ENCODE measurements at places on chromosomes 1 and 21.

GRCh38 chr1:206470692-206471414, 577 bp downstream of the IKBKE start:
- no peak for DNase-seq

- DNase-seq = no peak
These were observed 6.7 kb upstream of the CFAP126 start for GRCh38 chr1:161374373-161374772.

- DNase-seq = no peak
These were observed 14.3 kb upstream of the MED18 start for GRCh38 chr1:28314547-28314941.

GRCh38 chr1:62589321-62589720, 8.0 kb upstream of the ANGPTL3 start:
- no peak for DNase-seq

GRCh38 chr1:223319398-223319797, 44.6 kb downstream of the SUSD4 start:
- DNase-seq = no peak

DNA sequence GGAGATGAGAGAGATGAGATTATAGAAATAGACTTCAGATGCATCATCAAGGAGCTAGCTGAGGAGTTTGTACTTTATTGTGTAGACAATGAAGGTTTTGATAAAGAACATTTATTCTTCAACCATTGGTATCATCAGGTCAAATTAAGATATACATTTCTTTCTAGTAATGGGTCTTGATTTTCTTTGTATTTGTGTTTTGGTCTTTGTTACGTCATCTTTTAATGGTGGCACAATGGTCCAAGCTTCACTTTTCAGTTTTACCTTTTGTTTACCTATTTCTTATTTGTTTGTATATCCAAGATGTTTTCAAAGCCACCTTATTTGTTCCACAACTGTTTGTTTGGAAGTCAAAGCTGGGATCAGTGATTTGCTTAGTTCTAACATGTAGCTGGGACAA, 44.5 kb downstream of the PTGFR start:
- DNase-seq = no peak

DNA sequence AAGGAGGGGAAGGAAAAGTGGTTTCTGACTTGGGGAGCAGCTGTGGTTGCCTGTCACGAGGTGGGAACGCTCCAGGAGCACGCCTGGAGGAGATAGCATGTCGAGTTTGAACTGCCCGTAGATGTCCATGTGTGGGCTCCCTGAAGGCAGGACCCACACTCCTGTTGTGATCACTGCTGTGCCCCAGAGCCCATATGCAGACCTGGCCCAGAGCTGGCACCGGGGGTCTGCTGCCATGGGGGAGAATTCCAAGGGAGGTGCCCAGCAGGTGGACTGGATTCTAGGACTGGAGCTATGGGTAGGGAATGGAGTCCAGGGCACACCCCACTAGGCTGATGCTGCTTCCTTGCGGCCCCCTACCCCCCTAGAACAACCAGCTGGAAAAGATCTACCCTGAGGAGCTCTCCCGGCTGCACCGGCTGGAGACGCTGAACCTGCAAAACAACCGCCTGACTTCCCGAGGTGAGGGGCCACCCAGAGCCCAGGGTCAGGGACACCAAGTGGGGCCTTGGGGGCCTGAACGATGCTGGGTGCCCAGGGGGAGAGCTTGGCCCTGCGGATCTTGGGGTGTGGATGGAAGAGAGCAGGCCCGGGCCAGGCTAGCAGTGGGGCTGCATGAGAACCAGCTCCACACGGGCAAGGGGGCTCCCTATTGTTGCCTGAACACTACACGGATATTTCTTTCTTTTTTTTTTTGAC, 9.3 kb downstream of the PODN start:
- no peak for DNase-seq

DNA sequence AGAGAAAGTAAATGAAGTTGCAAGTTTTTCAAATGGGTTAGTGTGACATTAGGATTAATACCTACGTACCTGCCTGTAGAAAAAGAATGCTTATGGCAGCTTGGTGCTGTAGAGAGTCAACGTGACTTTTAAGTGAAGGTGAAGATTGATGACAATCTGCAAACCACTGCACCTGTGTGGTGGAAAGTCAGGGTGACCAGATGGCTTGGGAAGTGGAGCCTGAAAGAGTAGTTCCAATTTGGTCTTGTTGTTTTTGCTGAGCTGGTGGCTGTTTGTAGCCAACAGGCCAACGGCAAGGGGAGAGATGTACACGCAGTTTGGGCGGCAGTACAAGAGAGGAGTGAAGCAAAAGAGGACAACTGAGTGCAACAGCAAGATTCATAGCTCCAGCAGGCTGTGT, 78.1 kb upstream of the JAK1 start:
- DNase-seq = no peak

- no peak for DNase-seq
These were observed 358.5 kb downstream of the GPATCH2 start for GRCh38 chr1:217272385-217272784.

DNA sequence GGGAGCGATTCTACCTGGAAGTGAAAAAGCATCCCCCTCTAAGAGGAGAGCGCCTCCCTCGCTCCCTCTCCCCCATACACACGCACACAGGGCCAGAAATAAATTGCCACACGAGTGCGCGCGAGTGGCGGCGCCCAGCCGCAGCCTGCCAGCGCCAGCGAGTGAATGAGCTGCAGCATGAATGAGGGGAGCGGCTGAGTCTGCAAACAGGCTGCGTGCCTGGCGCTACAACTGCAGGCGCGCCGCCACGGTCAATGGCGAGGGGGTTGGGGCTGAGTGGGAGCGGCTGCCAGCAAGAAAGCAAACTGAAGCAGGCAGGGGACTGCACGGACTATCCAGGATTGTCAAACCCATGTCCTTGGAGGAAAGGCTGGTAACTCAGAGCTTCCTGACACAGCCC, 2.2 kb downstream of the CAMK1G start:
- no peak for DNase-seq

GRCh38 chr1:169731446-169731845, 2.4 kb downstream of the SELE start:
- DNase-seq = no peak

GRCh38 chr1:6001992-6002576, 9.9 kb upstream of the NPHP4 start:
- DNase-seq = no peak

DNA sequence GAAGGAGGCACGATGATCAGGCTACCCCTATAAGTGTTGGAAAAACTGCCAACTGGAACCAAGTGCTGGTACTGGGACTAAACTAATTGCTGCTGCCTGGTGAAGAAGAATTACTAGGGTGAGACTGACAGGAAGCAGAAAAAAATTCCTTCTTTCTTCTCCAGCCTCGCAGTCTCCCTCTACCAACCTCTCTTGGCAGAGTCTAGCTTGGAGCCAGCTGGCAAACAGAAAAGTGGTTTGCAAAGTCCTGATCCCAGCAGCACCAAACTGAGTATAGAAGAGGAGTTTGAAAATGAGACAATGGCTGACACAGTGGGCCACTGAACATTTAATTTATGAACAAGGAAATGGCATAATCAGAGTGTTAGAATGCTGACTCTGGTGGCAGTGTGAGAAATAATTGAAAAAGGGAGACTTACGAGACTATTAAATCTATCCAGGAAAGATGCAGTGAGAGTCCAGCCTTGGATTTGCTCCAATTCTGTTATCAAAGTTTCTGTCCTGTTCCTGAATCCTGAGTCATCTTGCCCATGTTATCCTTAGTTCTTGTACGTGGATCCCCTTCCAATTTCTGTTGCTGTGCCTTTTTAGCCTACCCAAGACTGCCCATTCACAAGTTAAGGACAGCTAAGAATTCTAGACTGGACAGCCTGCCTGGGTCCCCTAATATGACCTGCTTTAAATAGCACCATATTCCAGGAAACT, 23.7 kb upstream of the DISP1 start:
- no peak for DNase-seq

GRCh38 chr1:230464671-230465070, 38.5 kb upstream of the PGBD5 start:
- no peak for DNase-seq

DNA sequence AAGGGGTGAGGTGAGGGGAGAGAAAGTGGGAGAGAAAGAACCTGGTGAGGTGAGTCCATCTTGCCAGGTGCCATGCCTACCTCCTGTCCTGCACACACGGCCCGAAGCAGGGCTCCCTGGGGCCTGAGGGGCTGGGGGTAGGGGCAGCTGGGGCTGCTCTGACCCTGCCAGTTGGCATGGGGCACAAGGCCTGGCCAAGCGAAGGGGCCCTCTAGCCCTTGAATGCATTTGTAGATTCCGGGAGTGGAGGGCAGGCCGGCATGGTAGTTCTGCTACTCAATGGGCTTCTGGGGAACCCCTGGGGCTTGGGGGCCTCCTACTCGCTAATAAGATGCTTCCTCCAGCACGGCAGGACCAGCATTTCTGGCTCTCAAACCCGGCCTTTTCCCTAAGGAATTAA, 3.6 kb upstream of the PRDM16 start:
- DNase-seq = no peak

DNA sequence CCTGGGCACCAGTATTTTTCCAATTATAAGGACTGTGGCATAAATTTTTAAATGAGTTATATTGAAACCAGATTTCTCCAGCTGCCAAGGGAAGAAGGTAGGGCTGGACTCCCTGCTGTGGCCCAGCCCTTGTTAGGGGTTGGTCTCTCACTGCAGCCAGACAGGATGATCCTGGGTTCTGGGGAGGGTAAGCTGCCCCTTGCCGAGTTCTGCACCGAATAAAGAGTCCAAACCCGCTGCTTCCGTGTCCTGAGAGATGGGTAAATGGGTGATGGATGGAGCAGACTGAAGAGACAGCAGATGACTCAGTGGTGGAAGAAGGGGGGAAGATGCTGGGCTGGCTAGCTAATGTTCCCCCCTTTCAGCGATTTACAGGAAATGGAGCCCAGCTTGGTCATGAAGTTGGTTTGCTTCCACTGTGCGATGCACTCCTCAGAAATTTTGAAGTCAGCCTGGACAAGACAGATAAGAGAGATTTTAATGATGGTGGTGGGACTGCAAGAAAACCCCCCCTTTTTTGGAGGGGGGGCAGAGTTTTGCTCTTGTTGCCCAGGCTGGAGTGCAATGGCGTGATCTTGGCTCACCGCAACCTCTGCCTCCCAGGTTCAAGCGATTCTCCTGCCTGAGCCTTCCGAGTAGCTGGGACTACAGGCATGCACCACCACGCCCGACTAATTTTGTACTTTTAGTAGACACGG, 41.4 kb downstream of the YARS1 start:
- DNase-seq = no peak

- DNase-seq = no peak
These were observed 6.9 kb upstream of the ATXN7L2 start for GRCh38 chr1:109476825-109477224.

DNA sequence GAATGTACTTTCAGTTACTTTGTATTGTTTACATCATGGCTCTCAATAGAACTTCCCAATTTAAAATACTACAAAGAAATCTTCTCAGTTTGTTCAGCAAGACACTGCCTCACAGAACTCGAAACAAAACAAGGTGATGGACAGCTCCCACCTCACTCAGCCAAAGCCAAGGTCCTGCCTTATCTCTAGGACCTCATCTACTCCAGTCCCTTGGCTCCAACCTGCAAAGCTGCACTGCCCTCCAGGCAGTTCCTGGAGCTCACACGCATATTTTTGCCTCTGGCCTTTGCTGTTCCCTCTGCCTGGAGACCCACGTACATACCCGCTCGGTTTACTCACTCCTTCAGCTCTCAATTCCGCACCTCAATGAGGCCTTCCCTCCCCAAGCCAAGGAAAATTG, 40.3 kb downstream of the MCOLN2 start:
- DNase-seq = no peak

DNA sequence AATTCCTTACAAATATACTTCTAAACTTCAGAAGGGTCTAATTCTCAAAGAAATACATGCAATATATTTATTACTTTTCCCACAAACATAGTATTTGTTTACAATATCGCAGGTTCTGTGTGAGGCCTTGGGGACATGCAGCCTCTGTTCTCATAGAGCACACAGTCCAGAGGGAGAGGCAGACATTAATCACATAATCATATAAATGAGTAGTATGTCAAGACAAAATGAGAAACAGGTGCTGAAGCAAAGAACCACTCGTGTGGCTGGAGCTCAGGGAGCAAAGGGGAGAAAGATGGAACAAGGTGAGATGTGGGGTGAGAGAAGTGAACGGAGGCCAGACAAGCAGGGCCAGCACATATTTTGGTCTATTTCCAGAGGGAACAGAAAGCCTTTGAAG, 26.4 kb upstream of the MAGI3 start:
- no peak for DNase-seq

- no peak for DNase-seq
These were observed 71.1 kb downstream of the LAMC1 start for GRCh38 chr1:183094351-183094750.

GRCh38 chr1:2032737-2033136, 13.6 kb downstream of the GABRD start:
- DNase-seq = no peak

GRCh38 chr1:248045209-248045608, 1.4 kb upstream of the OR2L3 start:
- no peak for DNase-seq
